ENCODE measurements at places on chromosomes 12 and 14.

DNA sequence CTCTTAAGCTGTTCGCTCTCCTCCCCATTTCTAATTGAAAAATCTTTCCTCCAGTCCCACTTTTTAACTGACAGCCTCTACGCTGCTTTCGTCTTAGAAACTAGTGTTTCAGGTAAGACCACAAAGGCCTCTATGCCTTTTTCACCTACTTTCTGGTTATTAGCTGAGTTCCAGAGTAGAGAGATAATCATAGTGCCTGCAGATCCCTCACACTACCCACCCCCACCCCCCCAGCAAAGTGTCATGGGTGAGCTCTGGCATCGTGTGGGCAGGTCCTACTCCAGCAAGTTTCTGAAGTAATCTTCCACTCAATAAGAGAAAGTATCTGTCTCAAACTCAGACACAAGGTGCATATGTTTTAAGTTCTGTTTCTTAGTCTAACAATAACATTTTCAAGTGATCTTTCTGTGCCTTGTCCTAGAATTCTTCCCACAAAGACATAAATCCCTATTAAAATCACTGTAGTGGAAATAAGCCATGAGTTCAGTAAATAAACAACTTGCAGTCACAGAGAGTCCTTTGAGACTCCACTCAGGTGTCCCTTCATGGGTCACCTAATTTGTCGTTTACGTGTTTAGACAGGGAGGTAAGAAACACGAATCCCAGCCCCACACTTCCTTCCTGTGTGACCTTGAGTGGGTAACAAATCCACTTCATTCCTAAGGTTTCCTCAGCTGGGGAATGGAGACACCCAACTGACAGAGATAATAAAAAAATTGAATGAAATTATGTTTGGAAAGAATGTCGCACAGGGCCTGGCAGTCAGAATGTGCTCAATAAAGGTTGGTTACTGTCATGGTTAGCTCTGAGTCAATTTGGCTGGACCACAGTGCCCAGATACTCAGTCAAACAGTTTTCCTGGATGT, 228.9 kb upstream of the CAND1 start:
- no peak for DNase-seq

DNA sequence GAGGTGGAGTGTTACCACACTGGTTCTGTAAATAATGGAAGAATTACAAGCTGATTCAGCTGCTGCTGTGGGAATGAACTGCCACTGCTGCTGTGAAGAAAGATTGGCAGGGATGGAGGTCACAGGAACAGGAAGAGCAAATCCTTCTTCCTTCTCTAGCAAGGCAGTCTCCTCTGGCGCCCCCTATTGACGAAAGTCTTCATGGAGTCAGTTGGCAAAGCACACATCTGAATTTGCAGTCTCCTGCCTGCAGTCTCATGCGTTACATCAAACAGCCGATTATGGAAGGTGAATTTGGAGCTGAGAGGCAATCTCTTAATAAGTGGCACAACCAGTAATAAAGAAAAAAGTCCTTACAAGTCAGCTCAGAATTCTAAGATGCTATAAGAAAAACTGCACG, 106.0 kb upstream of the TMTC1 start:
- DNase-seq, result peak; percentile 20

DNA sequence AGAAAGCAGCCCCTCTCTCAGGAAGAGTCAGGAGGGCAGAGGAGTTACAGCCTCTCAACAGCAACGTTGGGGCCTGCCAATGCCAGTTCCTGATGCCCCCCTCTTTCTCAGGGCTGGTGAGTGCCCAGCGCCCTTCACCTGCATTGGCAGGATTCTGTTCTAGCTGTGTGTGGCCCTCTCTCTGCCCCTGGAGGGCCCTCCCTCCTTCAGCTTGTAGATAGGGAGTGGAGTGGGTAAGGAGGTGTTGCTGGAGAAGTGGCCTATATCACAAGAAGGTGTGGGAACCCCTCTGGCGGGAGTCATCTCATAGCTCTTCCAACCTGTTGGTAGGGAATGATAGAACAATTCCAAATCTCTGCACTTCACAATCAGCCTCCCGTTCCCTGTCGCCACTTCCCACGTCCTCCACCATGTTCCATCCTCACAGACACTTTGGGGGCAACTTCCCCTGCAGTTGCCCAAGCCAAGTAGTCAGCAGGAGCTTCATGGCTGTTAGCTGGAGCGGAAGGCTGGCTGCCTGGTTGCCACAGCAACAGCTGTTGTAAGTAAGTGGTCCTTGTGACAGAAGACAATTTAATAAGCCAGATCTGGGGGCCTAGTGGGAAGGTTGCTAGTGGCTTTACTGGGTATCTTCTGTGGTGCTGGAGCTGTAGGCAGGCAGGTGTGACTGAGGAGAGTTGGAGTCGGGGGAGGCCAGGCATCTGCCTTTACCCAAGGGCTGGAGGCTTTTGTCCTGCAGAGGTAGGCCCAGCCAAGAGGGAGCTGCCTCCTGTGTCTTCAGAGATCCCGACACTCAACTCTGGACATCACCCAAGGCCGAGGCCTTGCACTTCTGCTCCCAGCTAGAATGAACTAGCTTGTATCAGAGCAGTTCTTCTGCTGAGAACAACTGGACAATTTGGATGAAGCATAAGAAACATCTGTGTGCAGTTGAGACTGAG, 38.4 kb downstream of the GALNT16 start:
- DNase-seq, result no peak

GRCh38 chr14:91968280-91968679, 20.8 kb upstream of the FBLN5 start:
- no peak for DNase-seq

- no peak for DNase-seq
These were observed 22.7 kb upstream of the PRMT8 start for GRCh38 chr12:3468329-3468728.

DNA sequence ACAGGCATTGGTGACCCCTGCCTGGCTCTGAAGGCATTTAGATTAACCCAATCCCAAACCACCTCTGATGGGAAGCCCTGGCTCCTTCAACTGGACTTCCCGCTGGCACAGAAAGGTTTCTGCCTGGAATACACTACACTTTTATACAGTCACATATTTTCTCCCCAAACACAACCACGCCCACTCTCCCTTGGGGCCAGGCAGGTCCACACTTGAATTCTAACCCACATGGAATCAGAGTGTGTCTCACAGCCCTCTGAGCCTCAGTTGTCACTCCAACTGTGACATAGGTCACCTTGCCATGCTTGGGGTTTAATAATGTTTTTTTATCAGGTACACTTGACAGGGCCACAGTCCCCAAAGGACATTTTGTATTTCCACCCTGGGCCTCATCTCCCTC, 368.6 kb downstream of the BCL11B start:
- DNase-seq, result no peak

GRCh38 chr12:31685801-31686200, 26.3 kb downstream of the ETFBKMT start:
- no peak for DNase-seq

DNA sequence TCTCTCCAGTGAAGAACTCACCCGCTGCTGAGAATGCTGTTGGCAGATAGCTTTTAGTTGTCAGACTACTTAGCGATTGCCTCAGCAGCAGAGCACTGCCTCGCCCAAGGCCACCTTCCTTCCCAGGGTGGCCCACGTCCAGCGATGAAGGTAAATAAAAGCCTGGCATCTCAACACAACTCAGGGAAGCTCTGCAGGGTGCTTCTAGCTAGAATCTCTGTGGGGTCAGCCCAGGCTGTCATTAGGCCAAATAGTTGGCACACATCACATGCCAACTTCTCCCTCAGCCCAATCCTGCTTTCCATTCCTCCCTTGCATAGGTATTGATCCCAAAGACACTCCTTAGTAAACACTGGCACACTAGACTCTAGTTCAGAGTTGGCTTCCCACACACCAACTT, 368.1 kb upstream of the TMTC1 start:
- DNase-seq, result no peak

DNA sequence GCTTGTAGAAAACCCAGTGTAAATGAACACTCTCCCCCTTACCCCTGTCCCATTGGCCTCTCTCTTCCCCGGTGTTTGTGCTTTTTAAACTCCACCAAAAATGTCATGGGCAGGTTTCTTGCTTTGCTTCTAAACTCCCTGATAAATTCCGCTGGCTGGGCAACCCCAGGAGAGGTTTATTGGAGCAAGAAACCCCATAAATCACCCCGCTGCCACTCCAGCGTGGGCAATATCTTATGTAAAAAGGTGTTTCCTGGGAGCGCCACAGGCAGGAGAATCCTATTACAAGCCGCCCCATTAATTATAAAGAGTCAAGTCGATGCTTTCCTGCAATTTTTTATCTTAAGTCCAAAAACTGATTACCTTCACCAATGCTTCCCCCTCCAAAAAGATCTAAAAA, 22.8 kb downstream of the LHX5 start:
- DNase-seq, result no peak

- DNase-seq, result no peak
These were observed 14.9 kb downstream of the DCAF5 start for GRCh38 chr14:69137843-69138535.

GRCh38 chr14:21498540-21499526, 12.3 kb downstream of the METTL3 start:
- DNase-seq, result peak; percentile 42

DNA sequence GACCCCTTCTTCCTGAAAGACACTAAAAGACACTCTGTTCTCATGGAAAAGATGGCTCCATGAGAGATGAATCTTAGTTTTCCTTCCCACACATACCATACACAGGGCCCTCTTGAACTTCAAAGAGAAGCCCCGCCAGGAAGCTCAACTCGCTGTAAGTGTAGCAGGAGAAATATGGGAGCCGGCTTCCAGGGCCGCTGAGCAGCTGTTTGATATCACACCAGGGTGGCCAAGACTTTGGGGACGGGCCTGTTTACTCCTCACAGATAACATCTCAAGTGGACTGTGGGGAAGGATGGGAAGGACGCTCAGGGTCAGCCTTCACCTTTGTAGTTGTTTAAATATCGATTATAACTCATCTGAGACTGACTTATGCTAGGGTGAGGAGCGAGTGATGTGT, 235.5 kb upstream of the TBX3 start:
- DNase-seq, result peak; percentile 15

DNA sequence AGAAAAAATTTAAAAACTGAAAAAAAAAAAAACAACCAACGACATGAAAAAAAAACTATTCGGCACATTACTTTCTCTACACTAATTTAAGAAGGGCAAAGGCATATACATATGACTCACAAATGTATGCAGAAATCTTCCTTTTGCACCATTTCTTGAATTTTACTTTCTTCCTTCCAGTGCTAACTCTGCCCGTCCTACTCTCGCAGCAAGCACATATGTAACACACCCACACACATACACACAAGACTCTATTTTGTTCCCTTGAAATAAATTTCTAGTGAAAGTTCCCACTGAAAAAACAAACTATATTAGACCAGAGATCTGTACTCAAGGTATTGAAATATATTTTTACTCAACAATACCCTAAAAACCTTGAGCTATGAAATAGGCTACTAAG, 14.6 kb downstream of the BTG1 start:
- no peak for DNase-seq

DNA sequence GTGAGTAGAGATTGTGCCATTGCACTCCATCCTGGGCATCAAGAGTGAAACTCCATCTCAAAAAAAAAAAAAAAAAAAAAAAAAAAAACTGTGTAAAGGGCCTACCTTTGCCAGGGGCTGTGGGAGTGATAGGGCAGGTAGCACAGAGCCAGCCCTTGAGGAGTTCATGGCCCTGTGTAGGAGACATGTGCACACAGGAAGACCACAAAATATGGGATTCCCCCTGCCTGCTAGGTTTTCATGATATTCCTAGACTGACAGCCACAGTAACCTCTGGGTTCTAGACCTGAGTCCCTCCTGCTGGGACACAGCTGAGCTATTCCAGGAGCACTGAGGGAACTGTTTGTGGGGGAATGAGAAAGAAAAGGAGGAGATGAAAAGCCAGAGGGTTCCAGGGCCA, 8.3 kb upstream of the SPTSSA start:
- DNase-seq, result no peak

GRCh38 chr14:92631098-92631497, 117.3 kb downstream of the LGMN start:
- DNase-seq, result no peak

DNA sequence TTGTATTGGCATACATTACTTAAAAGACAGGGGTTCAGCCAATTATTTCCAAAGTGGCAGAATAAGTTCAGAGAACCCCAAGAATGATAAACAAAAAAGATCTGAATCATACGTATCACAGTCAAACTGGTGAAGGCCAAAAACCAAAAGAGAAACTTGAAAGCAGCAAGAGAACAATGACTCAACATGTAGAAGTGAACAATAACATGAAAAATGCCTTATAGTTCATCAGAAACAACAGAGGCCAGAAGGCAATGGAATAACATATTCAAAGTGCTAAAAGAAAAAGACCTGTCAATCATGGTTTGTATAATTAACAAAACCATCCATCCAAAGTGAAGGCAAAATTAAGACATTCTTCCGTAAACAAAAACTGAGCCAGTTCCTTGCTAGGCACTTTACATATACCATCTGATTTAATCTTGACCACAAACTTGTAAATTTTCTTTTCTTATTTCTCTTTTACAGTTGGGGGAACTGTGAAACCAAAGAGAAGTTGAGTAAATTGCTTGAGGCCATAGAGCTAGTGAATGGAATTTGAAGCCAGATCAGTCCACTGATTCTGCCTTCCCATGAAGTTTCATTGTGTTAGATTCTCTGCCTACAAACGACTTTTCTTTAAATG, 232.1 kb upstream of the SEL1L start:
- no peak for DNase-seq

DNA sequence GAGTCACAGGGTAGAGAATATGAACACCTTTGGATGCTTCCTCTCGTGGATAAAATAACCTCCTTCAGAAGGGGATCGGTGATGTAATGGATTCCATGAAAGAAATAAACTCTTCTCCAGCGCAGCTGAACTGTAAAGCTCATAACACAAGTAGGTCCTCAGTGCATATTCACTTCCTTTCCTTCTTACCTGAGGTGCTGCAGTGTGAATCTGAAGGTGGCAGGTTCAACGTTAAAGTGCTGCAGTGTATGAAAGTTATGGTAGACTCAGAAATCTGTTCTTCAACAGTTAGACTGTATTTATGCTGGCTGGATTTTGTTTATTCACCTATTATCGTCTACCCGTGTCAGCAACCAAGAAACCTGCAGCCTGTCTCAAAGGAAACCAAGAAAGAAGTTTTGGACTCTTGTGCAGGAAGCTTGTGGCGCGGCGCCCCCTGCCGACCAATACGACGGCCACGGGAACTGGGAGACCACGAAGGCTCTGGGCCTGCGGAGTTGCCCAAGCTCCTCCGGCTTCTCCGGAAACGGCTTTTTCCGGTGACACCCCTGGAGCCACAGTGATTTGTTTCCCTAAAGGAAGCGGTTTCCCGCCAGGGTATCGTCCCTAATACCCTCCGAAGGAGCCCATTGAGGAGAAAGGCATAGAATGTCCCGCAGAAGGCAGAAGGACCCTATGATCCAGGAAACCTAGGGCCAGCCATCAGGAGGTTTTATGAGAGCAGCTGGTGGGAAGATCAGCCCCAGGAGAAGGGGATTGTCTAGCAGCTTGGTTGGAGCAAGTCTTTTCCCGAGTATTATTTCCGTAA, 17.6 kb upstream of the RNASE3 start:
- peak; percentile 24 for DNase-seq

DNA sequence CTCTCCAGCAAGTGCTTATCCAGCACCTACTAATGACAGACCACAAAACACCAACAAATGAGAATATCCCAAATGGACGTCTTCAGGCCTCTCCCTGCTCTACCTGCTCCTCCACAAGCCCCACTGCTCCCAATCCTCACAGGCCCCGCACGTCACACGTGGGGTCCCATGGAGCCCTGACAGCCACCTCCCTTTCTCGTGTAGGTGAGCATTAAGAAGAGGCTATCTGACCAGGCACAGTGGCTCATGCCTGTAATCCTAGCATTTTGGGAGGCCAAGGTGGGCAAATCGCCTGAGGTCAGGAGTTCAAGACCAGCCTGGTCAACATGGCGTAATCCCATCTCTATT, 5.4 kb downstream of the RIMBP2 start:
- DNase-seq, result no peak
